ENCODE measurements at places on chromosomes 12 and 14.

- DNase-seq: no peak
Observed at GRCh38 chr12:117641885-117642284, 280.5 kb upstream of the NOS1 start.

DNA sequence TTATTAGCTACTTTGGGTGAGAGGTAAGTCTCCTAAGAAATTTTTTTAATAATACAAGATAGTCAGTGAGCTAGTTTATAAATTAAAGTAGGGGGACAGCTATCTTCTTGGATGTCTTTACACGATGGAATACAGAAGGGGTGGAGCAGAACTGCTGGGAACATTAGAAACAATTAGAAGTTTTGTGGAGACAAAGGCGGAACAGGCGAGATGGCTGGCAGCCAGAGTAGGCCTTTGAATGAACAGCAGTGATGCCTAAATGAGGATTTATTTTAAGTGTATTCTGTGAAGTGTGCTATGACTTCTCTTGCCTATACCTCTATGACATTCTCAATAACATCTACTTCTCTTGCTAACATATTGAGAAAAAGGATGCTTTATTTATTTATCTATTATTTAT, 1345.3 kb upstream of the SEL1L start:
- DNase-seq: no peak

DNA sequence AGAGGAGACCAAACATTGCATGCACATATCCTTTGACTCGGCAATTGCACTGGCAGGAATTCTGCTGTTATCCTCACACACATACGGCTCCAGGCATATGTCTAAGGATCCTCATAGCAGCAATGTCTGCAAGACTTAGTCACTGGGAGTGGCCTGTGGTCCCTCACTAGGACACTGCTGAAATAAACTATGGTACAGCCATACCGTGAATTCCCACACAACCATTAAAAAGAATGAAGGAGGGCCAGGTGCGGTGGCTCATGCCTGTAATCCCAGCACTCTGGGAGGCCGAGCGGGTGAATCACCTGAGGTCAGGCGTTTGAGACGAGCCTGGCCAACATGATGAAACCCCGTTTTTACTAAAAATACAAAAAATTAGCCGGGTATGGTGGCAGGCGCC, 105.1 kb downstream of the ZFP36L1 start:
- no peak for DNase-seq

GRCh38 chr12:121740847-121741246, 28.3 kb downstream of the TMEM120B start:
- no peak for DNase-seq

All from DMS79 (cell line).